GM13976 (cell line): ENCODE measurements at places on chromosomes 6 and 20.

- no peak for DNase-seq
Observed at GRCh38 chr6:108118359-108118724, 43.8 kb upstream of the OSTM1 start.

- no peak for DNase-seq
Observed at GRCh38 chr20:45465491-45466266, 3.9 kb upstream of the WFDC2 start.

DNA sequence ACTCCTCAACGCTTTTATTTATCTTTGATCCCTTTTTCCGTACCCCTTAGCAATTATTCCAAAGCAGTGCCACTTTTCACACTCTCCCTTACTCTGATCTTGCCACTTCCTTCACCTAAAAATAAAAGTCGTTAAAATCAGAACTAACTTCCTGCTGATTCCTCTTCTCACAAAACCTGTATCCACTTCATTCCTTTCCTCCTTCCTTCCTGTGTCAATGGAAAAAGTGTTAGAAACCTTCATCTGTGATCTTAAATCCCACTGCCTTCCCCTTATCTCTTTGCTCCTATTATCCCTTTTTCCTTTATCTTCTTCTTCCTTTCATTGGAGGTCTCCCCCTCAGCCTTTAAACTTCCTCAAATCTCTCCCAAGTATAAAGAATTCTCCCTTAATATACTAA lies 49.2 kb downstream of the GOPC start:
- no peak for DNase-seq

GRCh38 chr6:37123957-37124729 lies 45.8 kb upstream of the PIM1 start:
- DNase-seq: no peak

GRCh38 chr6:155444120-155444917 lies 11.3 kb downstream of the NOX3 start:
- DNase-seq: no peak

DNA sequence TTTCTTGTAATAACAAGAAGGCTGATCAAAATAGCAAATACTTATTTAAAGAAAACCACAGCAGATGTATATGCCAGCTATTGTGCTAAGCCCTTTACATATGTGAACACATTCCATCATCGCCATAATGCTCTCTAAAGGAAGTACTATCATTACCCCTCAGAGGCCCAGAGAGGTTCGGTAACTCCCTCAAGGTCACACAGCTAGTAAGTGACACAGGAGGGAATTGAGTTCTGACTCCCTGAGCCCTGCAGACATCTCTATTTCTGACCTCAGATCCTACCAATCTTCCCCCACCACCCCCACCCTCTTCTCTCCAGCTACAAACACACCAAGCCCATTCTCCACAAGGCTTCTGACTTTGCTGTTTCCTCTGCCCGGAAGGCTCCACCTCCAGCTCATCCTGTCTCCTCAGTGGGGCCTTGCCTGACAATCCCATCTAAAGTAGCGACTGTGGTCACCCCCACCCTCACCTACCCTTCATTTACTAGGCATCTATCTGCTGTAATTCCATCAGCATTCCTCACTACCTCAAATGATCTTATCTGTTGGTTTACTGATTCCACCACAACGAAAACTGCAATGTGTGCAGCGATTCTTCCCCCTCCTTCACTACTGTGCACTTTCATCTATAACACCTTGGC lies 234.5 kb downstream of the LRFN2 start:
- no peak for DNase-seq

DNA sequence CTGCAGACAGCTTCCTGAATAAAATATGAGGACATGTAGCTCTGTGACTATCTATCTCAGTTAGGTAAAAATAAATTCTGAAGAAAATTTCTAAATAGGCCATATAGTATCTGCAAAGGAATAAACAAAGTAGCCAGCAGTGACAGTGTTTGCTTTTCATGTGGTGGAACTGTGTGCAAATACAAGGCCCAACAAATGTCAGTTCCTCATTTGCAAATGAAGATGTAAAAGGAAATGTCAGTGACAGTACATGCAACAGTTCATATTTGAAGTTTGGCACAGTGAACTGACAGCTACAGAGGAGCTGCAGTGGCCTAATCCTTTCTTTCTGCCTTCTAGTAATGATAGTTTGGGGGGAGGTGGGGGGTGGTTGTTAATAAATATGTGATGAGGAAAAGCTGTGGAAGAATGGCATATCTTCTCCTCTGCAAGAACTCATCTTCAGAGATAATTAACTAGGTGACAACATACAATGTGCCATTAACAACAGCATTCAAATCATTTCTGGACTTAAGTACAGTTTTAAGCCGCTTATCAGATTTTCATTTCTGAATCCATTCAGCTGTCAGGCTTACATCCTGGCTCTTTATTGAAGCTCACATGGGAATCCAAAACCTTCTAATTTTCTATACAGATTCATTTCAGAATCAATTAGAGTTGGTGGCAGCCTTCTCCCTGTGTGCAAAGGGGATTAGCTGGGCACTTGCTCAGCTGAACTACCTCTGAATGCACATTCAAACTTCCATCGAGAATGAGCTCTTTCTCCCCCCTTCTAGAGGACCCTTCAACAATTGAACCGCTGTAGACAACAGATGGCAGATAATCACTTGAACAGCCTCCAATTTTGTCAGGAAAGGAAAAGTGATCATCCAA lies 1059.0 kb upstream of the EPHA7 start:
- DNase-seq: no peak

DNA sequence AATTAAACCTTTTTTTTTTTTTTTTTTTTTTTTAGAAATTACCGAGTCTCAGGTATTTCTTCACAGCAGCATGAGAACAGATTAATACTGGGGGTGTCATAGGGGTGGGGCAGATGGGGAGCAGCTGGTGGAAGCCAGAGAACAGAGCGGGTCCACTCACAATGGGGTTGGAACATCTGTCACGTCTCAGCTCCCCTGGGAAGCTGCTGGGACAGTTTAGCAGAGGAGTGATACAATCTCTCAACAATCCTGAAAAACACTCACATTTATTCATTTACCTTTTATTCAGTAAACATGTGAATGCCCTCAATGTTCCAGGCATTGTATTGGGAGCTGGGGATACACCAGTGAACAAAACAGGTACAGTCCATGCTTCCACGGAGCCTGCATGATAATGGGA lies 162.2 kb downstream of the SMOC2 start:
- no peak for DNase-seq

GRCh38 chr6:46926481-46926880 lies 4.7 kb upstream of the ADGRF5 start:
- DNase-seq: no peak

DNA sequence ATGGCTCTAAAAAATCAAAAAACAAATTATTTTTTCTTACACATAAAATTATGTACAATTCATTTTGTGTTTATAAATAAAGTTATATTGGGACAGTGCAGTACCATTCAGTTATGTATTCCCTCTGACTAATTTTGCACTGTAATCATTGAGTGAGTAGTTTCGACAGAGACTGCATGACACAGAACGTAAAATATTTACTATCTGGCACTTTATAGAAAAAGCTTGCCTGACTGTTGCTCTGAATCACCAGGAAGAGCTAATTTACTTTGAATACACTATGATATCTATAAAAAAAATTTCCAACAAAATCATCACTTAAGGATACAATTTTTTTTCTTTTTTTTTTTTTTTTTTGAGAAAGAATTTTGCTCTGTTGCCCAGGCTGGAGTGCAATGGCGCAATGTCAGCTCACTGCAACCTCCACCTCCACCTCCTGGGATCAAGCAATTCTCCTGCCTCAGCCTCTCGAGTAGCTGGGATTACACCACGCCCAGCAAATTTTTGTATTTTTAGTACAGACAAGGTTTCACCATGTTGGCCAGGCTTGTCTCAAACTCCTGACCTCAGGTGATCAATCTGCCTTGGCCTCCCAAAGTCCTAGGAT lies 11.0 kb upstream of the KHDC1L start:
- no peak for DNase-seq

DNA sequence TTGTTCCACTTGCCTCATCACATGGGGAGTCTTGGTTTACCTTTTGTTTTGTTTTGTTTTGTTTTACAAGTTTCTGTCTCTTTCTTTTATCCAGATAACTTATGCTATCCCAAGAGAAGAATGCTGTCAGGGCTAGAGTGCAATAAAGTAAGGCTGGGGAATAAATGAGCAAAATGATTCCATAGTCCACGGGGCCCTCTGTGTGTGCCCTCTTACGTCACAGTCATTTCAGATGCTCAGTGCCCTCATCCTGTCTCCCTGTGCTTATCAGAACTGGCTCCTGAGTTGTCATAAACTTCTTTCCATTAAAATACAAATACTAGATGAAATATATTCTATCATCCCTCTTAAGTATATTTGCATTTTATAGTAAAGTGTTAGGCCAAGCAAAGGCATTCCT lies 30.8 kb upstream of the ENPP1 start:
- DNase-seq: no peak

DNA sequence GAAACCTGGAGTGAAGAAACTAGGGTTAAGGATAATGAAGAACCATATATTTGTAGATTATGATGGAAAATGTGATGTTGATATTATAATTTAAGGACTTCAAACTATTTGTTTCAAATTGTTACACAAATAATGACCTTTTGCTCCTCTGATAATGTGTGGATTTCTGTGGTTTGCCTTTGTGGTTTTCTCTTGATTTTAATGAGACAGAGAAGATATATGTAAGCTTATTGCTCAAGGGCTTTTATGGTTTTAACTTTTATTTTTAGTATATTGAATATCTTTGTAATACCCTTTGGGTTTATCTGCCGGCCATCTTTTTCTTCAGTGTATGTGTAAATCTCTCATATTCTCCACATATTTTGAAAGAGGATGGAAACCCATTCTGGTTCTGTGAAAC lies 362.3 kb downstream of the RIMS1 start:
- DNase-seq: no peak

- no peak for DNase-seq
Observed at GRCh38 chr6:49662892-49663261, 26.2 kb upstream of the RHAG start.

DNA sequence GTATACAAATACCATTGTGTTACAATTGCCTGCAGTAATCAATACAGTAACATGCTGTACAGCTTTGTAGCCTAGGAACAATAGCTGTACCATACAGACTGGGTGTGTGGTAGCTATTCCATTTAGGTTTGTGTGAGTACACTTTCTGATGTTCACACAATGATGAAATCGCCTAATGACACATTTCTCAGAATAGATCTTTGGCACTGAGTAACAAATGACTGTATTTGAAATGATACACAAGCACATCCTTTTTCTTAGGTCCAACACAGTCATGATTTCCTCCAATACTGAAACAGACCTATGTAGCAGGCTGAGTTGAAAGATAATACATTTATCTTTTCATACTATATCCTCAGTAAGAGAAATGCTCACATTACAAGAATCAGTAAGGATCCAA lies 13.9 kb downstream of the KHDRBS2 start:
- no peak for DNase-seq

GRCh38 chr6:17910189-17910588 lies 77.2 kb downstream of the KIF13A start:
- DNase-seq: no peak

- DNase-seq: no peak
Observed at GRCh38 chr6:25127076-25127837, 151.9 kb upstream of the CARMIL1 start.

DNA sequence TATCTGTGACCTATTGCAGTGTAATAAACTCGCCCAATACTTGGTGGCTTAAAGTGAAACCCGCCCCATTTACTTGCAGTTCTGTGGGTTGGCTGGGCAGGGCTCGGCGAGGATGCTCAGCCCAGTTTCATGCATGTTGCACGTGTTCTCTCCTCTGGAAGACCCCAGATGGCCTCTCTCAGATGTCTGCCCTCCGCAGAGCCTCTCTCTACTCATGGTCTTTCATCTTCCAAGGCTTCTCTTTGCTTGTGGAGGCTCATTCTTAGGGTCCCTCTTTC lies 251.4 kb downstream of the SOD2 start:
- DNase-seq: no peak

GRCh38 chr6:157562997-157563396 lies 182.0 kb downstream of the ZDHHC14 start:
- DNase-seq: no peak

DNA sequence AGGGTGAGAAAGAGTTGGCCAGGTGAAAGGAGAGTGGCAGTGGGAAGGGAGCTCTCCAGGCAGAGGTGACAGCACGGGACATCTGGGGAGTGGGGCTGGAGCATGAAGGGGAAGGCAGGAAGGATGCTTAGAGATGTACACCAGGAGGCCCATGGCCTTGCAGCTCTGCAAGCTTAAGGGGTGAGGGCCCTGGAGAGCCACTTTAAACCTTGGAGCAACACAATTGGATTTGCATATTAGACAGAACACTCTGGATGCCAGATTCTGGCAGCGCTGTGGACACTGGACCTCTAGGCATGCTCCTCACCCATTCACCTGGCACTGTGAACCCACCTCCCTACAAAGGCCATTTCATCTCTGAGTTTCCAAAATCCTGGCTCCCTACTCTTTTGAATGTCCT lies 3.7 kb upstream of the CD40 start:
- no peak for DNase-seq

DNA sequence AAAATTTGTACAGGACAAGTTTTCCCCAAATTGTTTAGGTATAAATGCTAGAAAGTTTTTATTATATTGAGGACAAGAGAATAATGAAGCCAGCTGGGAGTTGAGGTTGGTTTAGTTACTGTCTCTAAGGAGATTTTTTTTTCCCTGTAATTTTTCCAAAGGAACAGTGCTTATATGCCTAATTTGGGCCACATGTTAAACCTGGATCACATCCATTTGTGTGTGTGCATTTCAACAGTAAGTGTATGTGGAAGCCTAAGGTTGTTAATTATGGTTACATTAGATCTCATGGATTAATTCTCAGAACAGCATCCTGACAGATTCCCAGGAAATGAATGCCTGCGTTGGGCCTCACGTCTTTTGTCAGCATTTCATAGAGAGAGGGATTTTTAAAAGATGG lies 4.5 kb downstream of the IGF2R start:
- no peak for DNase-seq

DNA sequence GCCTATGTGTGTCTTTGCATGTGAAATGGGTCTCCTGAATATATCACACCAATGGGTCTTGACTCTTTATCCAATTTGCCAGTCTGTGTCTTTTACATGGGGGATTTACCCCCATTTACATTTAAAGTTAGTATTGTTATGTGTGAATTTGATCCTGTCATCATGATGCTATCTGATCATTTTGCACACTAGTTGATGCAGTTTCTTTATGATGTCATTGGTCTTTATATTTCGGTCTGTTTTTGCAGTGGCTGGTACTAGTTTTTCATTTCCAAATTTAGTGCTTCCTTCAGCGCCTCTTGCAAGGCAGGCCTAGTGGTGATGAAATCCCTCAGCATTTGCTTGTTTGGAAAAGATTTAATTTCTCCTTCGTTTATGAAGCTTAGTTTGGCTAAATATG lies 555.2 kb upstream of the BTBD3 start:
- DNase-seq: no peak
